ENCODE measurements at places on chromosomes 16 and 17. TPM values are rescaled to one million over a fixed set of nuclear protein-coding genes. Genes with fewer than 3 reads are reported as not detected.
A peak's percentile ranks its signal among the peaks of the same experiment; 100 is the strongest.

DNA sequence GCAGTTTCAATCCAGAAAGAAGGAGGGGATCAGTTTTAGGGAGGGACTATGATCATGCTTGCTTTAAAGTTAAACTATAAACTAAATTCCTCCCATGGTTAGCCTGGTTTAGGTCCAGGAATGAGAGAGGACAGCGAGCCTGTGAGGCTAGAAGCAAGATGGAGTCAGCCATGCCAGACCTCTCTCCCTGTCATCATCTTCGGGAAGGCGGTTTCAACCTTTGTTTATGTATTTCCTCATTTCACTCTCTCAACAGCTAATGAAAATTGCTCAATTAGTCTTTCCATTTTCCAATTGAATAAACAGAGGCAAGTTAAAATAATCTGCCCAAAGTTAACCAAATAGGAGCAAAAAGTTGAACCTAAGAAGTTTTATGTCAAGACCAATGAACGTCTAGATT lies 201.5 kb downstream of the KCNJ2 start:
- DNase-seq, result peak; percentile 42

DNA sequence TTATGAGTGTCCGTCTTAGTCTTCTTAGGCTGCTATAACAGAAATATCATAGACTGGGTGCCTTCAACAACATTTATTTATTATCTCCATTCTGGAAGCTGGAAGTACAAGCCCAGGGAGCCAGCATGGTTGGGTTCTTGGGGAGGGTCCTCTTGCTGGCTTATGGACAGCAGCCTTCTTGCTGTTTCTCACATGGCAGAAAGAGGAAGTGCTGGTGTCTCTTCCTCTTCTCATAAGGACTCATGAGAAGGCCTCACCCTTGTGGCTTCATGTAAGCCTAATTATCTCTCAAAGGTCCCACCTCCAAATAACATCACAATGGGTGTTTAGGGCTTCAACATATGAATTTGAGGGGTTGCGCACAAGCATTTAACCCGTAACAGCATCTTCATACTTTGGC lies 207.0 kb upstream of the COX10 start:
- no peak for DNase-seq

DNA sequence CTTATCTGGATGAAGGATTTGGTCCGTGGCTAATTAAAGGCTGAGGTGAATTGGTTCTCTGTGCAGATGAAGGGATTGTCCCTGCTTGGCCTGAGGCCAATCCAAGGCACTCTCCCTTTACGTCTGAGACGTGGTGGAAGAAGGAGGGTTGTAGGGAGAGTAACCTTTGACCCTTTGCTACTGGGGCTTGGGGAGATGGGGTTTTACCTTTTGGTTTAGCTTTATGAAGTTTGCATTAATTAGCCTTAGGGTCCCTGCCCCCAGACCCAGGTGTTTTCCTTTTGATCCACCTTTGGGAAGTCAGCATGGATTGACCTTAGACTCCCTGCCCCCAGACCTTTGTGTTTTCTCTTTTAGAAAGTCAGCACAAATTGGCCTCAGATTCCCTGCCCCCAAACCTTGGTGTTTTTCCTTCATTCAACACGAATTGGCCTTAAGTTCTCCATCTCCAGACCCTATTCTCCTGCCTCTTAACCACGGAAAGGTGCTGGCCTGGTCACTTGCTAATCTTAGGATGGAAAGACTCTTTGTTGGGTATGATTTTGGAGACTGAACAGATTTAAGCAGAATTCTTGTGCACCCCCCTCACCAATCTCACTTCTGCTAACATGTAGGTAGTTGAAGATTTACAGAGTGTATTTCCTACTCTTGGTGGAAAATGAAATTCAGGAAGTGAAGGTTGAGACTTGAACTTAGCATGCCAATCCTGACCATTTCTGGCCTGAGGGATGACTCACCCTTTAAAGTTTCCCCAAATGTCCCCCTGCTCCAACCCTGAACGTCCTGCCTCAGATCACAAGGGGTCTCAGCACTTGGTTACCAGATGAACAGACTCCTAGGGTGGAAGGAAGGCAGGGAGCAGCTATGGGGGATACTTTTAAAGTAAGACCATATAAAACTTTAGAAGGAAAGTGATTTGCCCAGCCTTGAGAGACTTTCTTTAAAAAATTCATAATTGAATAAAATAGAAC lies 23.1 kb upstream of the MMD start:
- DNase-seq, result no peak

DNA sequence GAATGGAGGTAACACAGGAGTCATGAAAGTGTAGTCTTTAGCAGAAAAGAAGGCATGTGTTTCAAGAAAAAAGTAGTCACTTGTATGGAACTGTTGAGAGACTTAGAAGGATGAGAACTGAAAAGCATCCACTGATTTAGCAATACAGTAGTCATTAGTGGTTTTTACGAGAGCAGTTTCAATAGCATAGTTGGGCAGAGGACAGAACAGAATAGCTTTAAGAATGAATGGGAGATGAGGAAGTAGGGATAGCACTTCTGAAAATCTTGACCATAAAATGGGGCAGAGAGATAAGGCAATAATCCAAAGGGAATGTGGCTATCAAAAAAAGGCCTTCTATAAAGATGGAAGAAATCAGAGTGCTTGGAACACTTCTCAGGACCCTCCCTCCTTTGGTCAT lies 64.8 kb upstream of the C17orf78 start:
- DNase-seq, result no peak

GRCh38 chr16:56889206-56889605 lies 24.2 kb downstream of the SLC12A3 start:
- no peak for DNase-seq

DNA sequence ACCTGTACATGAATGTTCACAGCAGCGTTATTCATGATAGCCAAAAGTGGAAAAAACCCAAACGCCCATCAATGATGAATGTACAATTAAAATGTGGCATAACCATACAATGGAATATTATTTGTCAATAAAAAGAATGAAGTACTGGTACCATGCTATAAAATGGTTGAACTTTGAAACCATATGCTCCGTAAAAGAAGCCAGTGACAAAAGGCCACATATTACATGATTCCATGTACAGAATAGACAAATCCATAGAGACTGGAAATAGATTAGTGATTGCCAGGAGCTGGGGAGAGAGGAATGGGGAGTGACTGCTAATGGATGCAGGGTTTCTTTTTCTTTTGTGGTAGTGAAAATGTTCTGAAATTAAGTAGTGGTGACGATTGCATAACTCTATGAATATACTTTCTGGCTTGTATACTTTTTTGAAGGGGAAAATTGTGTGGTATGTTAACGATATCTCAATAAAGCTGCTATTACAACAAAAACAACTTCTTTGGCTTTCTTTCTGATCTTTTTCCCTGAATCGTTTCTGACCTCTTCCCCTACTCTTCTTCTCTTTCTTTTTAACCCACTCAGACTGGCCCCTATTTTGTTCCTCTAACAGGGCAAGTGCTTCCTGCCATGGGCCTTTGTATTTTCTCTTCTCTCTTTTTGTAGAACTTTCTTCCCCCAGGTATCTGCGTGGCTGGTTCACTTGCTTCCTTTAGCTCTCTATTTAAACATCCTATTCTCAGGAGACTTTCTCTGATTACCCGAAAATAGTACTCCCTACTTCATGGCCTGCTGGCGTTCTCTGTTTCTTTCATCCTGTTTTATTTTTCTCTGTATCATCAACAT lies 67.9 kb downstream of the FTO start:
- no peak for DNase-seq

- DNase-seq, result no peak
These were observed 193.5 kb upstream of the KIF2B start for GRCh38 chr17:53629188-53629587.

DNA sequence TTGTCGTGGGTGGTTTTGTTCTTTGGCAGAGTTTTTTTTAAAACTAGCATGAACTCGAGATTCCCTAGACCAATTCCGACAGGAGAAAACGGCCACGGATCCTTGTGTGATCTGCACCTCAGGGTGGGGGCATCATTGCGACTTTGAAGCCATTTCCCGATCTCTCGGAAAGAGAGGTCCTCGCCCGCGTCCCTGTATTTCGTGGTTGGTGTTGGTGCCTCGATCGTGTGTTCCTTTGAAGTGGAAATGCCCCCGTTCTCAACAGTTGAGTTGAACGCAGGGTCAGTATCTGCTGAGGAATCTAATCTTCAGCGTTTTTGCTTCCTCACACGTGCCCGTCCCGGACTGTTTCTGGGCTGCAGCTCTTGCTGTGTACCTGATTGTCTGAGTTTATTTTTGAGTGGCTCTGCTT lies 1.1 kb downstream of the CRAMP1 start:
- no peak for DNase-seq

The CIBAR2 gene
- polyA plus RNA-seq, result 9.8 TPM

Data from right lung (tissue), 10 donors.